ENCODE measurements at places on chromosomes 12 and 14.

DNA sequence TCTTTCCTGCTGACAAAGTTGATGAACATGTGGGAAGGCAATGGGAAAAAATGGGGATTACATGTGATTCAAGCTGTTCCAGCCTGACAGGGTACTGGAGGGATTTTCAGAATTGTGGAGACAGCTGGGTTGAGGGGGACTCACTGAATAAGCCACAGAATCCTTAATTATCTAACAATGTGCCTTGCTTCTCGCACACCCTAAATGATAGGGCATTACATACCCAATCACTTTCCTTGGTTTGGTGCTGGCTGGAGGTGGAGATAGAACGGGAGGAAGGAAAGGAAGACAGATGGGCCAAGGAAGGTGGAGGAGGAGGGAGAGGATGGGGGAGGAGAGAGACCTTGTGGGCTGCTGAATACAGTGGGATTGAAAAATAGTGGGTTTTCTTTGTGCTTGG lies 20.7 kb downstream of the PELI2 start:
- no peak for DNase-seq

DNA sequence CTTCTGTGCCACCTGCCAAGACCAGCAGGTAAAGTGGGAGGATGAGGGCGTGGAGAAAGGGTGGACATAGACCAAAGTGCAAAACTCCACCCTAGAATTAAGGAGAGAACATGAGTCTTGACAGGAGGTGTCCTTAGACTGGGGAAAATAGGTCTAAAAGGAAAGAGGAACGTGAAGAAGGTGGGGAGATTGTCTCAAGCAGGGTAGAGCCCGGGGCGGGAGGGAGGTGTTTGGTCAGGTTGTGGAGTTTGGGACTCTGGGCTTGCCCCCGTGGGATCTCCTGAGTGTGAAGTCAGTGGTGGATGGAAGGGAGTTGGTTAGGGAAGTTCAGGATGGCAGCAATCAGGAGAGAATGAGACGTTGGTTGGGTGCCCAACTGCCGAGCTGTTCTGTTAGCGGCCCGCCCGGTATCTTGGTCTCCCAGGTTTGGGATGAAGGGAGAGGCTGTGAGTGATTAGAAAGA lies 386 bp downstream of the DGKA start:
- DNase-seq: no peak

DNA sequence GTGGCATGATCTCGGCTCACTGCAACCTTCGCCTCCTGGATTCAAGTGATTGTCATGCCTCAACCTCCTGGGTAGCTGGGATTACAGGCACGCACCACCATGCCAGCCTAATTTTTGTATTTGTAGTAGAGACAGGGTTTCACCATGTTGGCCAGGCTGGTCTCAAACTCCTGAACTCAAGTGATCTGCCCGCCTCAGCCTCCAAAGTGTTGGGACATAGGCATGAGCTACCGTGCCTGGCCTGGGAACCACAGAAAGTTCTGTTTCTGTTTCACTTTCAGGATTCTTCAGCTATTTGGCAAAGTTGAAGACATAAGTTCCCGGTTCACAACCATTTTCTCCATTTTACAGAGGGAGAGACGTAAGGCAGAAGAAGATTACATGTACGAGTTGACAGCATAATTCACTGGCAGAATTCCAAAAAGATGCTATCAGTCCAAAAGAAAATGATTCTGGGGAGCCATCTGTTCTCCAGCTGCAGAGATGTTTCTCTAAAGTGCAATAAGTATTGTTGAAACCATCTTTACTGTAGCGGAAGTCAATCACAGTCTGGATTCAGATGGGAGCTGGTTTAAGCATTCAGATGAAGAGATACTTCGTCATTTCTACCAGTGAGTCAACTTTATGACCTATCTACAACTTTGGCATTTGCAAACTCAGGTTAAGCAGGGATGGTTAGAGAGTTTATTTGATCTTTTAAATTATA lies 8.1 kb upstream of the RNF34 start:
- no peak for DNase-seq

DNA sequence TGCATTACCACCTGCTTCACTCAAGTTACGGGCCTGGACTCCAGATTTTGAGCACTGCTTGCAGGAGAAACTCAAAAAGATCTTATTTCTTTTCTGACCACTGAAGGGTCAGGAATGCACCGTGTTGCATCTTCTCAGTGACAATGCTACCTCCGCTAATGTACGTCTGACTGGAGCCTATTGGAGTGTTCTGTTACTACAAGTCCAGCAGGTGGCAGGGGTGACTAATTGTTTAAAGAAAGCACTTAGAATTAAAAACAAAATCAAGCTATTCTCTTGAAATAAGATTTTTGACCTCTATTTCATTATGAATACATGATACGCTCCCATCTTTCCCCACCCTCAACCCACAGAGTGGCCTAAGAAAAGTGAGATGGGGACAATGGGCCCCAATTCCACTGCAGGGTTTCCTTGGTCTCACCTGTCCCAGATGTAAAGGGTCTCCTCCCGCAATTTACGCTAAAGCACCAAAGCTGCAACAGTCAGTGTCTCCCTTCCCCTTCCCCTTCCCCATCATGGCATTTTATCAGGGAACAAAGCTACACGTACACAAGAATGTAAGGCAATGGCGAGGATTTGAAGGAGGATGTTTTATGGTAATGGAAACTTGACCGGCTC lies 2.2 kb downstream of the TBPL2 start:
- DNase-seq: no peak

DNA sequence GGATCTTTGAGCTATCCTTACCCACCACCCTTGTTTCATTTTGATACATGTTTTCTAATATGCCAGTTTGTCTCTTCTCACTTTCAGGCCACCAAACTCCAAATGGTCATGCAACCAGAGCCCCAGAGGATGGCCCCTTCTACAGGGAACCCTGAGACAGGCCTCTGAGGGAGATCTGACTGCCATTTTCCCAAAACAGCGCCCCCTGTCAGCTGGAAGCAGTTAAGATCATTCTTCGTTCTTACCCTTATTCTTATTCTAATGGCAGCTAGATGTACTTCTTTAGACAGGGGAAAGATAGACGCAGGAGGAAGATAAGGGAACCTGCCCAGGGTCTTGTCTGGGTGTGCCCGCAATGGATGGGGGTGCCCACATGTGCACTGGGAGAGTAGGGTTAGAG lies 38.4 kb downstream of the C12orf56 start:
- DNase-seq: no peak

GRCh38 chr14:59566296-59566695 lies 10.3 kb downstream of the CCDC175 start:
- DNase-seq: no peak

DNA sequence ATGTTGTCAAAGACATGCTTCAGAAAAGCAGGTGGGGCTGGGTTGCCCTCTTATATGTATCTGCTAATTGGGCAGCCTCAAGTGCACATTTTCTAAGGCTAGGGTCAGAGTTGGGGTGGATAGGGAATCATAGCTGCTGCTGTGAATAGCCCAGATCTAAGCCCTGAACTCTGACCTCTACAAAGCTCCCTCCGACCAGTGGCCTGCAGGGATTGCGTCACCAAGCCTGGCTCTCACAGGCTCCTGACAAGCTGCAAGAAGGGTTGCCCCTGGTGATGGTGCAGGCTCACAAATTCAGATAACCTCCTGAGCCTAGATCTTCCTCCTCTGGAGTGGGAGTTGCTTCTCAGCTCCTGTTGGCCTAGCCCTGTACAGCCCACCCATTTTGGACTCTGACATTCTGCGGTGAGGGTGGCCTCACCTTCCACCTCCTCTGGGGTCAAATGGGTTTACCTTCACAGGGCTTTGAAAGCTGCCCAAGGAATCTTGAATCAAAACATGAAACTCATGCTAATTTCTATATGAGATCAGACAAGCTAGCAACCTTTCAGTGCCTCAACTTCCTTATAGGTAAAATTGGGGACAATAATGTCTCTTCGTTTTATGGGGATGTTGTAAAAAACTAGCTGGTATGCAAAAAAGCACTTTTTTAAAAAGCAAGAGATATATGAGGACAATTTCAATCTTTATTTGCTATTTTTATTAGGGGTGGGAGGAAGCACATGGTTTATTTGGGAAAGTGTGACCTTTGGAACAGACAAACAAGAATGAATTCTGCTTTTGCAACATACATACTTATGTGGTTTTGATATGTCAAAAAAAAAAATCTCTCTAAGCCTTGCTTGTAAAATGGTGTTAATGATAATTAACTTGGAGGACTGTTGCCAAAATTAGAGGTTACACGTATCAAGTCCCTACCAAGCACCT lies 4.9 kb upstream of the SUSD6 start:
- DNase-seq: no peak

- peak; percentile 7 for DNase-seq
Measured at GRCh38 chr14:55107766-55108554, 21.1 kb upstream of the LGALS3 start.
